Renal pelvis (tissue), 12 donors: ENCODE measurements at places on chromosomes 7 and 10. TPM values are rescaled to one million over a fixed set of nuclear protein-coding genes. Genes with fewer than 3 reads are reported as not detected.

- no peak for DNase-seq
Measured at GRCh38 chr10:60661637-60662036, 116.6 kb upstream of the CDK1 start.

Gene STEAP1
- 14.0 TPM for polyA plus RNA-seq

Gene CYP2C19
- 0.30 TPM for polyA plus RNA-seq

Gene KNDC1
- polyA plus RNA-seq, result 10.1 TPM

DNA sequence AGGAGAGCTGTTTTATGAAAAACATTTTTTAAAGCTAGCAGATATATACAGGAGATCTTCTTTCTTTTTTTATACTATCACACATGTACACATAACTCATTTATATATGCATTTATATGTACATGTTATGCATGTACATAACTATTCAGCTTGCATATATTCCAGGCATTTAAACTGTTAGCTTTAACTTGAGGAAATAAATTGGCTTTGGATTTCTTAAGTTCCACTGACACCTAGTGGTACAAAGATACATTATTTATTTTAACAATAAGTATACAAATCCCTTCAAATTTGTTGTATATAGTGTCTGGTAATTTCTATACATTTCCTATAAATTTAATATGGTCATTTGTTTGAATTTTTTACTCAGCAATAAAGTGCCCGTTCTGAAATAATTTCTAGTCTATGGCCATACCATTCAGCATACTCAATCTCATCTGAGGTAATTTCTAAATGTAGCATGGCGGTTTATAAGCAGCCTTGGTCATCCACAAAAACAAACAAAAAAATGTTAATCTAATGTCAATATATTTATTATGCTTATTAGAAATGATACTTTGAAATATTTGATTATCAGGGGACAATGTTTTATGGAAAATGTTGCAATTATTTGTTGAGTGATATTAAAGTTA lies 11.6 kb downstream of the ZDHHC6 start:
- DNase-seq, result peak; percentile 16

DNA sequence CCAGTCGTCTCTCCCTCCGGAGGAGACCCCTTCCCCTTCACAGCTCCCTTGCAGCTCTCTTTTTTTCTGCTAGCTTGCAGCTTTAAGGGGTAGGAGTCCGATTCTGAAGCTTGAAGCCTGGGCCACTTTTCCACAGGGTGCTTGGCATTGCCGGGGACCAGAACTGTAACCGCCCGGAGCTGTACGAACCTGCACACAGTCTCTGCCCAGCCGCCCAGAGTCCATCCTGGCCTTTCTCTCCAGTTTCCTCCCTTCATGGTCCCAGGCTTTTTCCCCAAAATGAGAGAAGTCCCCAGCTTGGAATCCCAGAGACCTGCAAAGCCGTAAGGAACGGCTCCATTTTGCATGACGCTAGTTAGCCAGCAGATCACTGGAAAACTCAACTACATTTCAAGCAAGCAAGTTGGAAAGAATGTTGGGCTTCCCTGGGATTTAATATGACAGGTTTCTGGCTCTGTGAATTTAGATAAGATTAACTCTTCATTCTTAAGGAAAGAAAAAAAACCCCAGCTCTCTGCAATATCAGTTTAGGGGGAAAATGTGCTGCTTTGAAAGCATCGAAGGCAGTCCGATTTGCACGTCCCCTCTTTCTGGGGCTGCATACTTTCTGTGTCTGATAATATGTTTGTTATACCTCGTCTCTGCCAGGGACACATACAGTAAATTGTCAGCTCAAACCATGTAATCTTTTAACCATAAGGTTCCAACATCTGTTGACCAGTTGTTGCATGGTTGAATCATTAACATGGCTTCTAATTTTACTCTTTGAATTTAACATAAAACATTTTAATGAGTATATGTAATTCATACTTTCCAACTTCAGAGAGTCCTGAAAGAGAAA lies 190.0 kb upstream of the LYZL2 start:
- DNase-seq, result no peak
